ENCODE measurements at places on chromosomes 16 and 17.

- DNase-seq: no peak
Measured at GRCh38 chr16:79173919-79174318, 426.6 kb downstream of the MAF start.

DNA sequence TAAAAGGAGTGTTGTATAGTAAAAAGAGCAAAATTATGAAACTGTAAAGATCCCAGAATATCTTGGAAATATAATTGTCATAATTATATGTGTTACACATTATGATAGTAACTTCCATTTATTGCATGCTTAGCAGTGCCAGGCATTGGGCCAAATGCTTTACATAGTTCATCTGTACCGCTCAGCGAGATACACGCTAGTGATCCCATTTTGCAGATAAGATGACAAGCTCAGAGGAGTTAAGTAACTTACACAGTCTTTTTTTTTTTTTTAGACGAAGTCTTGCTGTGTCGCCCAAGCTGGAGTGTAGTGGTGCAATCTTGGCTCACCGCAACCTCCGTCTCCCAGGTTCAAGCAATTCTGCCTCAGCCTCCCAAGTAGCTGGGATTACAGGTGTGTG is 6.8 kb upstream of the EZH1 start:
- DNase-seq: no peak

GRCh38 chr16:69831212-69832123 is 69.3 kb downstream of the WWP2 start:
- no peak for DNase-seq

DNA sequence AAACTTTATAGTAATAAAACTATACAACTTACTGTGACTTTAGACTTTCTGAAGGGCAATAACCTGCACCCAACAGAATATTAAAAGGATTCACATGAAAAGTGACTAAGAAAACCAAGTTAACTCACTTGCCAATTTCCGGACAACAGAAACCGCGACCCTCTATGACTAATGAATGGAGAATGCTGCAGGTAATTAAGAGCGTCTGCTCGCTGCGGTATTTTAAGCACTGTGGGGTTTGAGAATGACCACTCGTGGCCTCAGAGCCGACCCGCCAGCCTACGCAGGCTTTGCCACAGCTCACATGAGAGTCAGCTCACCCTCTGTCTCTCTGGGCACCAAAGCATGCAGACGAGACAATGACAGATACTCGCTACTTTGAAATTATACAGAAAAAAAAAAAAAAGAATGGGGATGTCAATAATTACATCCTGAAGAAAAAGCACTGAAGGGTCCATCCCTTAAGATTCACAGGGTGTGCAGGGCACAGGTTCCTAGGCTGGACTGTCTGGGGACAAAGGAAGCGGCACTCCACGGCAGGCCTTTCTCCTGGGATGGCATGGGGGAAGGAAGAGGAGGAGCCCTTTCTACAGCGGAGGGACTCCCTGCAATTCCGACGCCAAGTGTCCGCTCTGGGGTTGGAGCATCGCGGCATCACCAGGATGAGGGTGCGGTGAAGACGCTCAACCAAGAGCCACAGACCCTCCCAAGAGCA is 35.0 kb downstream of the ZCCHC14 start:
- DNase-seq: no peak

- no peak for DNase-seq
Measured at GRCh38 chr17:60333628-60334031, 58.3 kb downstream of the USP32 start.

- no peak for DNase-seq
Measured at GRCh38 chr16:72969146-72969545, 78.8 kb downstream of the ZFHX3 start.

DNA sequence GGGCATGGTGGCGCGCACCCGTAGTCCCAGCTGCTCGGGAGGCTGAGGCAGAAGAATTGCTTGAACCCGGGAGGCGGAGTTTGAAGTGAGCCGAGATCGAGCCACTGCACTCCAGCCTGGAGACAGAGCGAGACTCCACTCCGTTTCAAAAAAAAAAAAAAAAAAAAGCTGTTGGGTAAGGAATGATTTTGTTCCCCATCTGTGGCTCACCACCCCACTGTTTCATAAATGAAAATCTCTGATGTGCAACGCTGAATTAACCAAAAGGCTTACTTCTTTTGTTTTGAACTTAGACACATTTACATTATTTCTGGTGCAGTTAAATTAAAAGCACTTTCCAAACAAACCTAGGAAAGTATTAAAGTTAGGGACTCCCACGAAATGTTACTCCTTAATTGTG is 1.2 kb upstream of the METTL9 start:
- DNase-seq: no peak

Measured in activated T-cell treated with anti-CD3 and anti-CD28 coated beads, Interleukin-2, amount 50 U/mL, for 1 hour (primary cell).